ENCODE measurements at places on chromosomes 4 and X. TPM values are rescaled to one million over a fixed set of nuclear protein-coding genes. Genes with fewer than 3 reads are reported as not detected.

GRCh38 chrX:69128588-69128987 lies 36.7 kb downstream of the PJA1 start:
- DNase-seq, result no peak

DNA sequence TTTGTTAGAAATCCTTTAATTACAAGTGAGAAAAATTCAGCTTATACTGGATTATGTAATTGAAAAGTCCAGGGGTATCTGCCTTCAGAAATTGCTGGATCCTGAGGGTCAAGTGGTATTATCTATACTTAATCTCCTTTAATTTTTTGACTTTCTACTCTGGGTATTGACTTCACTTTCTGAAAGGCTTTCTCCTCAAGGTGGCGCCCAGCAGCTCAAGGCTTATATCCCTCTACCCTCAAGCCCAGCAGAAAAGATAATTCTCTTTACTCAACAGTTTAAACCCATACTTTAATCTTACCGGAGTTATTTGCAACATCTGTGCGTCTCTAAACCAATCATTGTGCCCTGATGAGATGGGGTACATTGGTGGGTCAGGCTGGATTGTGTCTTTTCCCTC lies 129.5 kb downstream of the LARP7 start:
- no peak for DNase-seq

DNA sequence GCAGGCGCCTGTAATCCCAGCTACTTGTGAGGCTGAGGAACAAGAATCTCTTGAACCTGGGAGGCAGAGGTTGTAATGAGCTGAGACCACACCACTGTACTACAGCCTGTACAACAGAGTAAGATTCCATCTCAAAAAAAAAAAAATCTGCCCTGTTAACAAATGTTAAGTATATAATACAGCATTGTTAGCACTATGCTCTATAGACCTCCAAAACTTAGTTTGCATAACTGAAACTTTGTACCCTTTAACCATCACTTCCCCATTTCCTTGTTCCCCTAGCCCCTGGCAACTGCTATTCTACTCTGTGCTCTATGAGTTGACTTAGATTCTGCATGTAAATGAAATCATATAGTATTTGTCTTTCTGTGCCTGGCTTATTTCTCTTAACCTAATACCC lies 76.7 kb downstream of the TAB3 start:
- no peak for DNase-seq

Gene KLF8
- total RNA-seq, result 12.8 TPM

GRCh38 chr4:150261571-150261970 lies 183.3 kb downstream of the DCLK2 start:
- DNase-seq, result no peak

- DNase-seq, result no peak
Observed at GRCh38 chrX:27767387-27767786, 40.4 kb upstream of the MAGEB10 start.

GRCh38 chr4:54274795-54275665 lies 45.9 kb downstream of the PDGFRA start:
- DNase-seq, result no peak

GRCh38 chr4:144589512-144589911 lies 56.4 kb upstream of the HHIP start:
- DNase-seq, result no peak

Gene KLHL13
- total RNA-seq, result 0.35 TPM

- DNase-seq, result no peak
Observed at GRCh38 chrX:4181782-4182407, 468.4 kb upstream of the PRKX start.

GRCh38 chr4:18012807-18013462 lies 8.6 kb downstream of the LCORL start:
- no peak for DNase-seq

Gene GRPR
- not detected for total RNA-seq

Gene ZCCHC18
- total RNA-seq, result 0.65 TPM

Data from activated CD4-positive, alpha-beta T cell treated with anti-CD3 and anti-CD28 coated beads, Interleukin-2, amount 10 ng/mL, durations not matched to agents 7 days and 5 days (primary cell).